ENCODE measurements at places on chromosomes 11 and 22.

DNA sequence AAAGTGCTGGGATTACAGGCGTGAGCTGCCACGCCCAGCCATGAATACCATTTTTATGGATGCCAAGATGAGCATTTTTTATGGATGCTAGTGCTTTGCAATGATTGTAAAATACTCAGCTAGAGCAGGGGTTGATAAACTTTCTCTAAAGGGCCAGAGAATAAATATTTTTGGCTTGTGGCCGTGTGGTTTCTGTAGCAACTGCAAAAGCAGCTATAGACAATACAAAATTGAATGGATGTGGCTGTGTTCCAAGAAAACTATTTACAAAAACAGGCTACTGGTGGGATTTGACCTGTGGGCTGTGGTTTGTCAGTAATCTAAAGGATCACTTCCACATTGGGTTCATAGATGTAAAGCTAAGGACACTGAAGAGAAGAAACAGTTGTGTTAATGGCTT, 56.0 kb downstream of the COMMD9 start:
- no peak for DNase-seq

DNA sequence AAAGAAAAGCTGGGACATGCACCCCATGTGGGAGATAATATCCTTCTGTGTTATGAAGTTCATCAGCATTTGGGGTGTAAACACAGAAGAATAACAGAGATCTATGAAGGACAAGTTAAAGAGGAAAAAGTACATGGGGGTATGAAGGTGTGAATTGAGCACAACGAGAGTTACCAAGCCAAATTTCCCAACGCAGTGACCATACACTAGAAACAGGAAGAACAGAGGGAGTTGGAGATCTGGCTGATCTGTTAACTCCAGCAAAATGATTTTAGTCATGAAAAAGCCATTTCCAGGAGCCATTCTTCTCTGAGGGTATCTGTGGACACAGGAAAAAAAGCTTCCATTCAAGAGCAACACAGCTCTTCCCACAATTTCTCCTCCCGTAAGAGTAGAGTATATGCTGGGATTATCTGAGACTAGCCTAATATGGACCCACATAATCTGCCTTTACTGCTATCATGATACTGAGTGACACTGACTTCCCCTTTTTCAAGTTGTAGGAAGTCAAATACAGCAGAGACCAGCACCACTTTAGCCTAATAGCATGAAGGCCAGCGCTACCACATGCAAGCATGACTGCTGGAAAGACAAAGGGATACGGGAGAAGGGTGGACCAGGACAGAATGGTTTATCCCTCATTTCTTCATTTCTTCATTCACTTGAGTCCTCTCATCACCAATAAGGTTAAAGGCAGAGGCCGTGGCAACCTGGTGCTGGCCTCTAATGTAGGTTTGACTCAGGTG, 19.6 kb upstream of the OR8D2 start:
- no peak for DNase-seq

DNA sequence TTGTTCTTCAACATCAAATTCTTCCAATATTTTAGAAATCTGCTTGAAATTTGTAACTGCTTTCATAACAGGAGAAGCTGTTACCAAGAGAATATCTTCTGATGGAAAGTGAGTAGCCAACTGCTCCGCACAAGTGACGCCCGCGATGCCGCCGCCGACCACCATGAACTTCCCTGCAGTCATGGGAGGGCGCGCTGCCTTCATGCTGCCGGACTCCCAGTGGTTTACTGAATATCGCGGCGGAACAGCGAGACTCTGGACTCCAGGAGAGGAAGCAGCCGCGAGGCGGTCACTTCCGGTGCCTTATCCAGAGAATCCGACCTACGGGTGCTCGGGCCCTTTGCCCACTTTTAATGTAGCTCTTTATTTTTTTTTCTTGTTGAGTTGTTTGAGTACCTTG, 190.6 kb downstream of the GUCY1A2 start:
- DNase-seq = no peak

GRCh38 chr22:34804604-34805003, 261.4 kb upstream of the ISX start:
- DNase-seq = no peak

DNA sequence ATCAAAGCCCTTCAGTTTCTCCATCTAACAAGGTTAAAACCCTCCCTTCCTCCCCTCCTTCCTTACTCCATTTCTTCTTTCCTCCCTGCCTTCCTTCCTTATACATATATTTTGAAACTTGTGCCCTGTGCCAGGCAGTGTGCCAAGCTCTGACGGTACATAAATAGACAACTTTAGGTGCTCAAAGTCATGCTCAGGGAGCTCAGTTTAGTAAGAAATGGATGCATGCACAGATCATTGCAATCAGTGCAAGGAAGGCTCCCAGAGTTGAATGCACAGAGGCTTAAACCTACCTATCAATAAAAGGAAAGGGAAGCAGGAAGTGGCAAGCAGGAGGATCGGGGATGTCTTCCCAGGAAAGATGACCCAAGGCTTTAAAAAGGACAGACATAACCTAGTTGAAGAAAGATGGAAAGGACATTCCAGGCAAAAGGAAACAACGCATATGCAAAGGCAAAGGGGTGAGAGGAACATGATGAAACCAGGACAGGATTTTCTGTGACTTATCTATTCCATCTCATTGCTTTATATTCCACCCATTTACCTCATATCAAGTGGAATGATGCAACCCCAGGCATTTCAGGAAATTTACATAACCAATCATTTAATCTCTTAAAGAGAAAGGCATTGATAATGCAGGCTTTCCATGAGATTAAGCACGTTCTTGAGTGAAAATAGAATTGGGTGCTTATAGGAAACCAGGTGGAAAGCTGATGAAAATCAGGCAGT, 13.2 kb downstream of the FZD4 start:
- no peak for DNase-seq

DNA sequence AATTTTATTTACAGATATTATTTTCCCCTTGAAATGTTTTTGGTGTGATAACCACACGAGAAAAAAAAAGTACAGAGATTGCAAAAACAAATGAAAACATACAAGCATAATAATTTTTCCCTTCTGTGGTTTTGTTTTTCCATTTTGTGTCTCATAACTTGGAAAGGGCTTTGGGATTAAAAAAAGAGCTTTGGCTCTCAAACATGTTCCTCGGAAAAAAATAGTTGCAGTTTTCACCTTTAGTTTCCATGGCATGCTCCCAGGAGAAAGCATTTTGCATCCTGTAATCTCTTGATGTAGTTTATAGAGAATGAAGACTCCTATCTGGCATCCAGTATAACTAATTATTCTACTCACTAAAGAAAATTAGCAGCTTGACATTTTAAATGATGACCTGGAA, 362.1 kb upstream of the PDGFD start:
- no peak for DNase-seq

GRCh38 chr11:20243974-20244373, 83.7 kb upstream of the DBX1 start:
- no peak for DNase-seq

DNA sequence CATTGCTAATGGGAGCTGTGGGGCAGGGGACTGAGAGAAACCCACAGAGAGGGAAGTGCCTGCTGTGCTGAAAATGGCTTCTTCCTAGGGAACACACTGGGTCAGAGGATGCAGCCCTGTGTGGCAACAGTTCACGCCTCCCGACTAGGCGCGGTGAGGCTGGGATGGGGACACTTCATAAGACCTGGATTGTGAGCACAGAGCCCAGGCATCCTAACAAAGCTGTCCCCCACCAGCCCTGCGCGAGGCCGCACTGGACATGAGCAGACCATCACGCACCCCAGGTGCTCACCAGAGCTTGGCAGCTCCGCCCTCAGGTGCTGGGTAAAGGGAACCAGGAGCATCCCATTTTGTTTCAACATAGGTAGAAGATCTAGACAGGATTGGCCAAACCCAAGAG, 1.8 kb upstream of the KRTAP5-4 start:
- no peak for DNase-seq

DNA sequence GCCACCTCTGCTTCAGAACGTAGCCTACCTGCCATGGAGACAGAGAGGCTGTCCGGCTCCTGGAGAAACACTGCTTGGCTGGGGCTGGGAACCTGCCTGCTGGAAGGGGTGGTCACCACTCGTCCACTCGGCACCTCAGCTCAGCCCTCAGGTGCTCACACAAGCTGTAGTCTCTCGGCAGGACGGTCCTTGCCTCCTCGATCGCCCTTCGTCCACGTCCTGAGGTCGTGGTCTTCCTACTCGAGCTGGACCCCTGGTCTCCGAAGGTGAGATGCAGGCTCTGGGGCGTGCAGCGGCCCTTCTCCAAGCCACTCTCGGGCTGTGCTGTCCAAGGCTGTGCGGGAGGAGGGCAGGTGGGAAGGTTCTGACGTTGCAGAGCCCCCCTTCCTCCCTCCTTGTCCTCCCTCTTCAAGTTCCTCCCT, at the start of gene TBX10:
TBX10 (minus strand) TSS at position 326 of the 422 bp plus-strand sequence; CDS start at position 35, 291 bp downstream.
- no peak for DNase-seq

DNA sequence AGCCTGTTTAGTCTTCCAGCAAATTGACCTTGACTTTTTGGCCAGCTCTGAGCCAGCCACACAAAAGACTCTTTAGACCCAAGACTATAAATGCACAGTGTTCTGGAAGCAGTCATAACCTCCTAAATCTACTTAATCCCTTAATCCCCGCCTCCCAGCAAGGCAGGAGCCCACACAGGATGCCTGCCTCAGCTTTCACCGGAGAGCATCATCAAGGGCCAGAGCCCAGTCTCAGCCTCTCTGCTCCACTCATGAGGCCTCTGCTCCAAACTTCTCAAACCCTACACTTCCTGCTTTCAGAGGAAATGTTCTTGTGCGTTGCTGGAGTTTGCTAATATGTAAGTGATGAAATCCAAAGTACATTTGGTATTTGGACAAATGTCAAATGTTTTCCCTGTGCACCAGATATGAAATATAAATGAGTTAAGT, 57.9 kb upstream of the FSHB start:
- DNase-seq = no peak

- no peak for DNase-seq
Observed at GRCh38 chr11:1933416-1934334, 13.5 kb upstream of the MRPL23 start.

DNA sequence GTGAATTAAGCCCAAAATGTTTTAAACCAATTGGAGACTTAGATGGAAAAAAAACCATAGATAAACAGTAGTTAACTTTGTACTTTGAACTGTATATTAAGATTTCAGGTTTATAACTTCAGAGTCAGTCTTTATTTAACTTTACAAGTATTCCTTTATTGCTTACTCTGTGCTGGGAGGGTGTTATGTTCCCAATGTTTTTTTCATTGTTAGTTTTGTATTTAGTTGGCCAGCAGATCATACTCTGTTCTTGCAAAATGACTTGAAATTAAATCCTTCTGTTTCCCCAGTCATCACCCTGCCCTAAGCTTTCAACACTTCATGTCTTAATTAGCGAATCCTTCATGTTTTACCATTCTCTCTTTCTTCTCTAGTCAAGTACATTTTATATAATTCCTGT, 25.3 kb downstream of the SIK2 start:
- no peak for DNase-seq

GRCh38 chr11:113997473-113997872, 22.6 kb downstream of the HTR3A start:
- DNase-seq = no peak

- DNase-seq = peak; percentile 55
Observed at GRCh38 chr11:57779276-57779675, 17.7 kb downstream of the CTNND1 start.

DNA sequence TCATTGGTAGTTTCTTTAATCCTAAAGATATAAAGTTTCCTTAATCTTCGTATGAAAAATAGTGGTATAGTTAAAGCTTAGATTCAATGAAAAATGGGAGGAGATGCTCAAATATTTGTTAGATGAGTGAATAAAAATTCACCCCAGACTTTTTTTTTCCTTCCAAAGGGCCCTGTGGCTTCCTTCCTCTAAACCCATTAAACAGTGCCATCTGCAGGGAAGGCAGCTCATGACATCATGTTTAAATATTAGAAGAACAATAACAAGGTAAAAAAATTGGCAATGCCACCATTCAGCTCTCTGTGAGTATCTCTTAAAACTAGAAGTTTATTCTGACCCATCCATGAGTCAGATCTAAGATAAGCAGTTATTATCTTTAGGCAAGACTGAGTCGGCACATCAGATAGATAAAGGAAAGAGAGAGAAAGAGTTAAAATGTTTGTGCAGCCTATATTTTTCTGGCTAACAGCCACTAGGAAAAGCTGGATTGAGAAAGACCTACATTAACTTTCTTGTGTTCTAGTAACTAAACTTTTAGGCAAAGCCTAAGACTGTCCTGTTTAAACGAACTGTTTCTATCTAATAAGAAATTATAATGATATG, 19.1 kb upstream of the OOSP1 start:
- DNase-seq = peak; percentile 49

DNA sequence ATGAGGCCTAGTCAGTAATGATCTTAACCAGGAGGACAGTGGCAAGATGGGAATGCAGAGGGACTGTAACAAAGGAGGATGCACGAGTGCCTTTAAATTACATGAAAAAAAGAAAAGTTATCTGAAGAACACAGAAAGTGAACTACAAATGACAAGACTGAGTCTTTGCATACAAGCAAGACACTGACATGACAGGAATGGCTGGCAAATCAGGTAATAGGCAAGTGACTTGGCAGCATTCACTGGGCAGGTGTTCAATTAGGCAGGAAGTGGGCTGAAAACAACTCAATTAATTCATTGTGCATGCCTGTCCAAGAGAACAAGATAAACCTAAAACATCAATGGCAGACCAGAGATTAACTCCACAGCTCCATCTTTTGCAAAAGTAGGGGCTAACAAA, 24.0 kb downstream of the SMCO4 start:
- DNase-seq = no peak

DNA sequence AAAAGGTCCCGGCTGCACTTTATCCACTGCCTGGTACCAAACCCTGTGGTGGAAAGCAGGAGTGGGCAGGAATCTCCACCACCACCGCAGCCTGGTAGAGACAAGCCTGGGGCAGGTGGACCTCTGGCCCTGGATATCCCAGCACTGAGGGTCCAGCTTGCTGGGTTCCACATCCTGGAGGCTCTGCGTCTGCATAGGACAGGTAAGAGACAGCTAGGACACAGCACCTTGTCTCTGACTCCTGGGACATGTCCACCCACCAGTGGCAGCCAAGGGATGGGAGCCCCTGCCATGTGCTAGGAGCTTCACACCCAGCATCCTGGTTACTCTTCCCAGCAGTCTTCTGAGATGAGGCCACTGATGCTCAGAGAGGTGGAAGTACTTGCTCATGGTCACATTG, 105.5 kb downstream of the MYO18B start:
- no peak for DNase-seq

GRCh38 chr22:34897126-34897525, 168.8 kb upstream of the ISX start:
- DNase-seq = no peak

DNA sequence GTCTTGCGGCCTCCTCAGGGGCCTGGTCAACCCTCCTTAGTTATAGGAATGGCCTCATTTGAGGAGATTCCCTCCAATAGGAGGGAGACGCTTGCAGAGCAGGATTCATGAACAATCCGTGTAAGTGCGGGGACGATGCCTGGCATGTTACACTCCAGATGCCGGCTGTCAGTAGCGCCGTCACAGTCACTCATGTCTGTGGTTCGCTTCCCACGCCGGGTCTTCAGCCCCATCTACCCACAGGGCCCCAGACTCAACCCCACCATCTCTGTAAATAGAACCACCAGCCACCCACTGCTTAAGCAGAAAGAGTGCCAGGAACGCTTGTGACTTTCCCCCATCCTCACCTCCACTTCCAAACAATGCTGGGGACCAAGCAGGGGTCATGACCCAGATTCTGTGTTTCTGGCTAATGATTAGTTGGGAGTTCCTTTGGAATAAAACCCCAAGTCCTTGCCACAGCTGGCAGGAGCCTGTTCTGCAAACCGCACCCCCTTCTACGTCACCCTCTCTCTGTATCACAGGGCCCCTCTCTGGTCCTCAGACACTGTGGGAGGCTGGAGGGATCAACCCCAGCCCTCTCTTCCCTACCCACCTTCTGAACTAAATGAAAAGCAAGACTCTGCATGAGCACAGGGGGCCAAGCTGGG, 38.8 kb upstream of the TOLLIP start:
- DNase-seq = no peak

Data from Daoy (cell line).